Heart left ventricle (tissue), 16 donors: ENCODE measurements at places on chromosomes 5 and 9.

DNA sequence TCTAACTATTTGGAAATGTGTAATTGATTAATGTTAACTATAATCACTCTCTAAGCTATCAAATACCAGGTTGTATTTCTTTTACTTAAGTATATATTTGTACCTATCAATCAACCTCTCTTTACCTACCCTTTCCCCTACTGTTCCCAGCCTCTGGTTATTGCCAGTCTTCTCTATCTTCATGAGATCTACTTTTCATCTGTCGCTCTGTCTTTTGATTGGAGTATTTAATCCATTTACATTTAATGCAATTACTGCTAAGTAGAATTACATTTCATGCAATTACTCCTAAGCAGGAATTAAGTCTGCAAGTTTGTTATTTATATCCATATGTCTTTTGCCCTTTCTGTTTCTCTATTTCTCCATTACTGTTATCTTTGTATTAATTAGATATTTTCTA lies 148.1 kb downstream of the MAT2B start:
- no peak for DNase-seq

DNA sequence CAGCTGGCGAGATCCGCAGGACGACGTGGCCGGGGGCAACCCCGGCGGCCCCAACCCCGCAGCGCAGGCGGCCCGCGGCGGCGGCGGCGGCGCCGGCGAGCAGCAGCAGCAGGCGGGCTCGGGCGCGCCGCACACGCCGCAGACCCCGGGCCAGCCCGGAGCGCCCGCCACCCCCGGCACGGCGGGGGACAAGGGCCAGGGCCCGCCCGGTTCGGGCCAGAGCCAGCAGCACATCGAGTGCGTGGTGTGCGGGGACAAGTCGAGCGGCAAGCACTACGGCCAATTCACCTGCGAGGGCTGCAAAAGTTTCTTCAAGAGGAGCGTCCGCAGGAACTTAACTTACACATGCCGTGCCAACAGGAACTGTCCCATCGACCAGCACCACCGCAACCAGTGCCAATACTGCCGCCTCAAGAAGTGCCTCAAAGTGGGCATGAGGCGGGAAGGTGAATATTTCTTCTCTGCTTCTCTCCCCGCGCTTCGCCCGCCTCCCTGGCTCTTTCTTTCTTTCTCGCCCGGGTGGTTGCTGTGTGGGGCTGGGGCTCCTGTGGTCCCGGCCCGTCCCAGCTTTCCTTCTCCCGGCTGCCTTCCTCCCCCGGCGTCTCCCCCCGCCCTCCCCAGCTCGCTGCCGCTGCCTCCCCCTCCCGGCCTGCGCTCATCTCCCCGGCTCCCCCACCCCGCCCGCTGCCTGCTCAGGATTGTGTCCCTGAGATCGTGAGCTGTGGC lies 2.2 kb downstream of the NR2F1 start:
- no peak for DNase-seq

- DNase-seq = peak; percentile 80
Observed at GRCh38 chr9:127568971-127569885, 42.8 kb upstream of the STXBP1 start.

GRCh38 chr5:33398501-33398900 lies 42.3 kb upstream of the TARS1 start:
- no peak for DNase-seq

DNA sequence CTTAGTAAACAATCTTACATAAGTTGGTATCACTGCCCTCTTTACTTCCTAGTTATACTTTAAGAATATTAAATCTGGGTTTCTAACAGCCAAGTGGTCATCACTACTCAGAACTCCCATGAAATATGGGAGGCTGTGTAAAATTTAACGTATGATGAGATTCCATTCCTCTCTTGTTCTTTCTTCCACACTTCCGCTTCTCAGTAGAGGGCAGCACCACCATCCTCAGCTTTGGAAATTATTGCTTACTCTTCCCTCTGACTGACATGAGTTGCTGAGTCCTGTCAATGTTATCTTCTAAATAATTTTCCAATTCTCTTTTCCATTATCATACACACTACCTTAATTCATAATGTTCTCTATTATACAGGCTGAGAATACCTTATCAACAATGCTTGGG lies 194.0 kb downstream of the RFX3 start:
- DNase-seq = no peak

GRCh38 chr9:95876138-95876444 lies 600 bp downstream of the ERCC6L2 start:
- DNase-seq = no peak

DNA sequence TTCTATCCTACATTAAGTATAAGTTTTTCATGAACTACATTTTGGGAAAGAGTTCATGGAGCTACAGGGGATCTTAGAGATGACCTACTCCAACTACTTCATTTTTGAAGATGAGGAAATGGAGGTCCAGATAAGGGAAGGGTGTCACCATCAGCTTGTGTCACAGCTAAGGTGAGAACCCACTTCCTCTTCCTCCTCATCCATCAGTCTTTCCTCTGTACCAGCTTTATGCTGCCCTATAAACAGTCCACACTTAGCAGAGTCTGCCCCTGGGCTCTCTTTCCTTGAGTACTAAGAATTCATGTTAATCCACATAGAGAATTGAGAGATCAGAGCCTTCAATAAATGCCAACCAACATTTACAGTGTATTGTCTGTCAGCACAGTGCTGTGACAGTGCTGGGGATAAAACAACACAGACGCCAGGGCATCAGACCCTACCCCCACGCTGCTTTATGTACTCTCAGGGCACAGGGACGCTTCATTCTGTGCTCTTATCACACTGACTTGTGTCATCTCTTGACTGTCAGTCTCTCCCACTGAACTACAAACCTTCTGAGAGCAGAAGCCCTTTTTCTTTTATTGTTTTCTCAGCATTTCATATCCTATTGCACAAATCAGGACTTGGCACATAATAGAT lies 22.1 kb downstream of the ADRB2 start:
- no peak for DNase-seq

- no peak for DNase-seq
Observed at GRCh38 chr9:113163001-113163400, 12.2 kb downstream of the SLC31A2 start.

GRCh38 chr5:54221135-54221534 lies 89.2 kb downstream of the ARL15 start:
- DNase-seq = no peak

DNA sequence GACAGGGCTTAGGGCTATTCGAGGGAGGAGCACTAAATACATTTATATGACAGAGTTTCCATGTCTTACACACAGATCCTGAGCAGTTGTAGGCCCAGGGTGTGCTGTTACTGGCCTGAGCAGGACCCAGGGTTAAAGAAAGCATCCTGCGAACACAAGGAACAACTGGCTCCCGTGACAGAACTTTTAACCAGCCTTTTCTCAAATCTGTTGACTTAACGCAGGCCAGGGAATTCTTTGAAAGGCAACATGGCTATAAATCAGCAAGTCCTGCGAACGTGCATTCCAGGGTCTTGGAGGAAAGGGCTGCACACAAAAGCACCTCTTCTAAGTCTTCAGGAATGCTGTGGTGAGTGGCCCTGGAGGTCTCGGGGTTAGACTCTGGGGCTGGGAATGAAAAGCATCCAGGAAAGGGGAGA lies 45.2 kb upstream of the ANKRD55 start:
- DNase-seq = no peak

DNA sequence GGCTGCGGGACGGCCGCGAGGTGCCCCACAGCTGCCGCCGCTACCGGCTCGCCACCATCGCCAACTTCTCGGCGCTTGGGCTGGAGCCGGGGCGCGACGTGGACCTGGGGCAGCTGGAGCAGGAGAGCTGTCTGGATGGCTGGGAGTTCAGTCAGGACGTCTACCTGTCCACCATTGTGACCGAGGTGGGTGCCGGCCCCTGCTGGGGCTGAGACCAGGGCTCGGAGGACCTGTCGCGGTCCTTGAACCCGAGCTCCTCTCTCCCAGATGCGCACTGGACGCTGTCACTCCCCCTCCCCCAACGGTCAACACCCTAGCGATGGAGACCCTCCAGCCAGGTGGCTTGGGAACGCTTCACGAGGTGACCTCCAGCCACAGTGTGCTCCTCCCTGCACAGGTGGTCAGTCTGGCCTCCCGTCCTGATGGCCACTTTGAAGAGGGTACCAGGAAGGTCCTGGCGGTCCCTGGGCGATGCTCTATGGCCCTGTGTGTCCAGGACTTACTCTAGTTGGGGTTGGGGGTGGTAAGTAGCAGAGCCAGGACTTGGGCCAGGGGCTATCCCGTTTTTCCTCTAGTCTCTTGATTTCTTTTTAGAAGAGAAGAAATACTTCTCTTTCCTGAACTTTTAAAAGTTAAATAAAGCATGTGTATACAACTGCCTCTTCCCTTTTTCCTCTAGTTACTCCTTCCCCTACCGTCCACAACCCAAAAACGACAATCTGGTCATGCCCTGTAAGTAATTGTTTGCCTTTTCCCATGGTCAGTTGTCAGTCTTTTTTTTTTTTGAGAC lies 866 bp downstream of the SLC22A5 start:
- no peak for DNase-seq

DNA sequence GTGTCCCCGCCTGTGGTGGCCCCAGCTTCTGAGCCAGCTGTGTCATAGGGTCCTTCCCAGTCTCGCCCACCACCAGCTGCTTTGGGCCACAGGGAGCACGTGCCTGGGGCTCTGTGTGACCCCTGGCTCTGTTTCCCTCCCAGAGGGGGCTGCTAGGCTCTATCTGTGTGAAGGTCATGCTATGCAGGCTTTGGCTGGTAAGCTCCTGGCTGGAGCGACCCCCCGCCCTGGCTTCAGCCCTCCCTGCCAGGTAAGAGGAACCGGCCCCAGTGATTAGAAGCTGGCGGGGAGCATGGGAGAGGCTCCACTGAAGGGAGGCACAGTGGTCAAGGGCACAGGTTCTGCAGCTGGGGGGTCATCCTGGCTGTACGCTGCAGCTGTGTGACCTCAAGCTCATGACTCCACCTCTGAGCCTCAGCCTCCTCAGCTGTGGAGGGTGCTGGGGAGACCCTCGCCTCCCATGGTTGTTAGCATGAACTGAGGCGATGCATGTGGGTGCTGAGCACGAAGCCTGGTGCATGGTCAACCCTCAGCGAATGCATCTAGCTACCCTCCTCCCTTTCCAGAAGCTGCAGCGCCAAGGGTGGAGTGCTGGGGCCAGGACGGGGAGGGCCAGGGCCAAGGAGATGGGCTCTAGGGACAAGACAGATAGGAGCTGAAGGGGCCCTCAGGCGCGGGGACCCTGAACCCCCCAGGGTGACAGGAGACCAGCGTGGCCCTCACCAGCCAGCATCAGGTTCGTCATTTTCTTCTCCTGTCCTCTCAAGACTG lies 163.8 kb upstream of the MVB12B start:
- DNase-seq = peak; percentile 39

DNA sequence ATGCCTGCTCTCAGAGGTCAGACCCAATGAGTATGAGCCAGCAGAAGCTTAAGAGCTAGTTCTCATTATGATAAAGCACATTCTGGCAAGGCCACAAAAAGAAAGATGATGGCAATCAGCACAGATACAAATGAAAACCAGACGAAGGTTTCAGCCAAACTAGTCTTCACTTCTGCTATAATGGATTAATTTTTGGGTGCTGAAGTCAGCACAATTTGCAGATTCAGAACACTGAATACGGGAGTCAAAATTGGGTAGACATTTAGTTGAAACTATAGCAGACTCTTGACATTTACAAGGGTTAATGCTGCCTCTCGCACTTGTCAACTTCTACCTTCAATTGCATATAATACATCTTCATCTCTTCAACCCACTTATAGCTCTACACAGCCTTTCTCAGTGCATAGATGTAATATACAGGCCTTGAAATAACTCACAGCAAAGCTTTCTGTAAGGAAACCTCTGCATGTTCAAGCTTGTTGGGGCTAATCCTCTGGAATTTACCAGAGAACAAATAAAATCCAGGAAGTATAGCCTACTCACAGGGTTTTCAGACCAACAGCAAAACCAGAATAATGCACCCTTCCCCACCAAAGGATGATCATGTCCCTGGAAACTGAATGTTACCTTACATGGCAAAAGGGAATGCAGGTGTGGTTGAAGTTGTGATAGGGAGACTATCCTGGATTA lies 77.1 kb downstream of the BAAT start:
- DNase-seq = no peak

DNA sequence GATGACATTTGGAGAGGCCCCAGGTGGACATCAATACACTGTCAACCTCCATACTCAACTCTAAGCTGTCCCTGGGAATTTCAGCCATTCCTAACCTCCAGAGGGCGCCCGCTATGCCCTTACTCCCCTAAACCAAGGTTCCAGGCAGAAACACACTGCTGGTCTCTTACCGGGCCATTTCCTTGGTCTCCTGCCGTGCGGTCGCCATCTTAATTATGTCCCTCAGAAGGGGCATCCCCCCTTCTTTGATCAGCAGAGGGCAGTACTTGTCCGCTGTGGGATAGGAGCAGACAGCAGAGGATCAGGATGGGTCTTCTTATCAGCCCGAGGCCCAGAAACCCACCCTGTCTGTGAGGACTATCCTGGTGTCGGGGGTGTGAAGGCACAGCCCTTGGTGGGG lies 9.3 kb upstream of the ZDHHC12 start:
- peak; percentile 75 for DNase-seq

DNA sequence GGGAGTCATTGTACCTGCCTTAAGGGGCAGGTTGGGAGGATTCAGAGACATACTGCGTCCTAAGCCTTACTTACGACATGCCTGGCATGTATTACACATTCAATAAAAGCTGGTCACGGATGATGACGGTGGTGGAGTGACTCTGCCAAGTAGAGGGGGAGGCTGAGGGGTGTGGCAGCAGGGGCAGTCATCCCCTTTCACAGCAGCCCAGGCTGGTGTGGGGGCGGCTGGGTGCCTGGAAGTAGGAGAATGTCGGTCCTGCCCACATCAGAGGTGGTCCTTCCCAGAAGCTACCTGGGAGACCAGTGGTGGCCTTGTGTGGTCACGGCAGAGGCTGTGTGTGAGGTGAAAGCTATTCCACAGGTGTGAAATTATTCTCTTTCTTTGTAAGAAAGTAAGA lies 8.9 kb downstream of the ZBTB34 start:
- no peak for DNase-seq

DNA sequence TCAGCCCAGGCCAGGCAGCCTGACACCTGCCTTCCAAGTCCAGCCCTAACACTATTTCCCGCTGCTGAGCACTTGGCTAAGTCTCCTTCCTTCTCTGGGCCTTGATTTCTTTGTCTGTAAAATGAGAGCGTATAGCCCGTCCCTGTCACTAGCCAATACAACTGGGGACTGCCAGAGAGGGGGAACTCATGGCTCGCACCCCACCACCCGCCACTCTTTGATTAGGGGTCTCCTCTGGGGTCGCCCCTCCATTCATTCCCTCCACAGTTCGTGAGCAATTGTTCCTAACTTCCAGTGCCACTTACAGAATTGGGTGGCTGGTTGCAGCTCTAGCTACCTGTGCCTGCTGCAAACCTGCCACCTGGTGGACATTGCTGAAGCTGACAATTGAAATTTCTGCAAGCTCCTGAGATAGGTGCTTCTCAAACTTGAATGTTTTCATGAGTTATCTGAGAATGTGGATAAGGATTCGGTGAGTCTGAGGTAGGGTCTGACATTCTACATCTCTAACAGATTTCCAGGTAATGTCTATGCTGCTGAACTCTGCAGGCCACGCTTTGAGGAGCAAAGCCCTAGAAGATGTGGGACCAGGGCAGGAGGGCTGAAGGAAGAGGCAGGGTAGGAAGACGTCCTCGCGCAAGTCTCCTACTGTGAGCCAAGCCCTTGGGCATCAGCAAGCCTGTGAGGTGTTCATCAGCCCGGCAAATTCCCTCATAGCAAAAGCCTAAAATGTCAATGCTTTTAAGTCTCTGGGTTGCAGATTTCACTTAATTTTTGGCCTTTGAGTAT lies 13.3 kb upstream of the RECK start:
- DNase-seq = peak; percentile 60

GRCh38 chr9:100211476-100211875 lies 112.4 kb downstream of the INVS start:
- DNase-seq = no peak

- peak; percentile 62 for DNase-seq
Observed at GRCh38 chr5:53038196-53038847, 49.2 kb downstream of the ITGA2 start.
